ENCODE measurements at places on chromosomes 3 and 15.

DNA sequence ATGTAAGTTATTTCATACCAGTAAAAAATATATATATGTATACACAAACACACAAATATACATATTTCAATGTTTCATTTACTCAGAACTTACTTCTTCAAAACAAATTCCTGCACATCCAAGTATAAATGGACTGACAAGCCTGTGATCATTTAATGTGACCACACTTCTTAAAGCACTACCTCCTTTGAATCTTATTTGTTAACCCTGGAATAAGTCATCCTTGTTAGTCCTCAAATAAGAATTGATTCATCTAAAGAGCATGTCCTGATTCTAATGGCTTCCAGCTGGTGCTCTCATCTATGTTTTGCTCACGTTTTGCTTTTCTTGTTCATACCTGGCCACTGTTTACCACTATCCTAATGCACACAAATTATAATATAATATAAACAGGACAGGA, 103.9 kb upstream of the UBP1 start:
- DNase-seq: no peak

GRCh38 chr3:186520957-186521842, 23.0 kb downstream of the CRYGS start:
- no peak for DNase-seq

DNA sequence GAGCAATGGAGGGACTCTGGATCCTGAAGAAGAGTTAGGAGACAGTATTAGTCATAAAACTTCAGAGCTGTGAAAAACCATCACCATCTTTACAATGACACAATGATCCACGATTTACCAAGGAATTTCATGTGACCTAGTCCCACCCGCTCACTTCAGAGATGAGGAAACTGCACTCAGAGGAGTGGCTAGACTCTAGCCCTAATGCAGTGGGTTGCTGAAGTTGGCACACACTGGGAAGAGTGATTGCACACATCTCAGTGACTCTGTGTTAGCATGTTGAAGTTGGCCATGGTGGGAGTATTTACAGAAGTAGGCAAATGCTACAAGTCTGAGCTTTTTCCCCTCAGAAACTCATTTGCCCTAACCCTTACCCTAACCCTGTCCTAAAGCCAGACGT, 35.2 kb upstream of the SPATA12 start:
- no peak for DNase-seq

DNA sequence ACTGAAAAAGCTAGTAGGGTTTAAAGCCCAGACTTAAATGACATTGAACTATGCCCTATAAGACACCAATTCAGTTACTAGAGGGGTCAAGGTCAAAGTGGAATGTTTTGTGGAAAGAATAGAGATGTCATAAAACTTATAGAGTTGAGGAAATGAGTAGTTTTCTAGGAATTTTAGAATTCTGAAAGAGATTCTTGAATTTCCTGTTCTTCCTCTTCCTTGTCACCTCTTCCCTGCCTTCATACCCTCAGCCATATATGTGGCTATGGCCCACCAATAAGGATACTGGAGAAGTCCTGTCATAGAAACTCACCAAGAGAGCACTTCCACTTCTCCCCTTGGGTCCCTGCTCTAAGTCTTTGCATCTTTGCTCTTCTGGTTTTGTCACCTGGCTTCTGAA, 104.9 kb upstream of the TGFBR2 start:
- no peak for DNase-seq

DNA sequence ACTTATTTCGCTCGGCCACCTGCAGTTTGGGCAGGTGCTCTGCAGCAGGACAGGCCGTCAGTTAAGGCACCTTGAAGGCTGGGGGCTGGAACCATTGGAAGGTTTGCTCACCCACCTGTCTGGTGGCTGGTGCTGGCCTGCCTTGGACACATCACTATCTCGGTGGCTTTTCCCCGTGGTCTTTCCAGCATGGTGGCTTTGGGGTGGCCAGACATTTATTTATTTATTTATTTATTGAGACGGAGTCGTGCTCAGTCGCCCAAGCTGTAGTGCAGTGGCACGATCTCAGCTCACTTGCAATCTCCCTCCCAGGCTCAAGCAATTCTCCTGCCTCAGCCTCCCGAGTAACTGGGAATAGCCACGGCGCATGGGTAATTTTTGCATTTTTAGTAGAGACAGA, 11.7 kb downstream of the ISG20 start:
- no peak for DNase-seq

DNA sequence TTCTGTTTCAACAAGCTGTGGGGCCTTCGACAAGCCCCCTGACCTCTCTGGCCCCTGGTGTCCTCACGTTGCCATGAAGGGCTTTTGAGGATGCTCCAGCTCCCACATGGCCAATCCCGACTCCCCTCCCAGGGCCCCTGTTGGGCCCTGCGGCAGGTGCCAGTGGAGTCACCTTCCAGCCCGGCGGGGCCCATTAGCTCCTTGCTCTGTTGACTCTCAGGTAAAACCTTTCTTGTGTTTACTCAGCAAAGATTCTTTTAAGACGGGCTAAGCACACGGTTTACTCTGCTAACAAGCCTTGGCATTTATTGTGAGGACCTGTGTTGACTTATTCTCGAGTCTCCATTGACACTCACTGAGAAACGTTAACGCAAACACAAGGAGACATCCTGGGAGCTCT, 15.0 kb downstream of the RPLP1 start:
- DNase-seq: no peak

DNA sequence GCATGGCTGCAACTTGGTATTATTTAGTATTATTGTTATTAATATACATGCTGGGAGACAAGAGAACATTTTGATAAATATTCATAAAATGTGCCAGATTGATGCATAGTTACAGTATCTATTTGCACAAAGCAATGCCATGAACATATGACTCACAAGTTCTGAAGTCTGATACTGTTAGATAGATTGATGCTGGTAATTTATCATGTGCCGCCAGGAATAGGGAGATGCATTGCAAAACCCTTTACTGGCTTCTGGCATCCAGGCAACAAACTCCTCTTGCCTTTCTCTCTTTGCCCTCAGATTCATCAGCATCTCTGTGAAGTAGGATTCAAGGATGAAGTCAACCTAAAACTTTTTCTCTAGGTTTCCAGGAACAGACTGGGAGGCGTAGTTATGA, 41.0 kb upstream of the SLC25A26 start:
- no peak for DNase-seq

- DNase-seq: no peak
Observed at GRCh38 chr15:92846741-92847140, 53.4 kb upstream of the CHD2 start.

- no peak for DNase-seq
Observed at GRCh38 chr3:100331660-100332059, 2.9 kb upstream of the NIT2 start.
